Stomach (tissue), 19 donors: ENCODE measurements at places on chromosomes 4 and X. TPM values are rescaled to one million over a fixed set of nuclear protein-coding genes. Genes with fewer than 3 reads are reported as not detected.

ADH1A gene
- total RNA-seq = not detected

TEX13B gene
- total RNA-seq = not detected

C4orf46 gene
- 7.6 TPM for total RNA-seq

GRCh38 chr4:53013873-53014775, 152.0 kb downstream of the RASL11B start:
- no peak for DNase-seq
